Activated naive CD4-positive, alpha-beta T cell treated with anti-CD3 and anti-CD28 coated beads, Interleukin-2, amount 50 U/mL, for 72 hours (primary cell): ENCODE measurements at places on chromosomes 3 and 15.

DNA sequence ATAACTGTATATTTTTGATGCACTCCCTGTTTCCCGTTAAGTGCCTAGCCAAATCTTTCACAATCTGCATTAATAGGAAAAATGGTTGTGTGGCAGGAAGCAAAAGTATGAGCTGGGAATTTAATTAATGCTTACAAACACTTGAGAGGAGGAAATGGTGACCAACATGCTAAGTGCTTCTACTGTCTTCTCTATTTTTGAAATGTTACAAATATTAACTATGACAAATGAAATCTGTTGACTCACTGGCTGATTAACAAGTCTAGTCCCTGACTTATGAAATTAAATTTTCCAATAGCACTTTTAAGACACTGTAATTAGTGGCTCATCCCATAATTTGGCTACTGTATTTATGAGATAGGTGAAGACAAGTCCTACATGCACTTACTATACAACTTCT is 446.9 kb upstream of the DPPA4 start:
- DNase-seq, result no peak

DNA sequence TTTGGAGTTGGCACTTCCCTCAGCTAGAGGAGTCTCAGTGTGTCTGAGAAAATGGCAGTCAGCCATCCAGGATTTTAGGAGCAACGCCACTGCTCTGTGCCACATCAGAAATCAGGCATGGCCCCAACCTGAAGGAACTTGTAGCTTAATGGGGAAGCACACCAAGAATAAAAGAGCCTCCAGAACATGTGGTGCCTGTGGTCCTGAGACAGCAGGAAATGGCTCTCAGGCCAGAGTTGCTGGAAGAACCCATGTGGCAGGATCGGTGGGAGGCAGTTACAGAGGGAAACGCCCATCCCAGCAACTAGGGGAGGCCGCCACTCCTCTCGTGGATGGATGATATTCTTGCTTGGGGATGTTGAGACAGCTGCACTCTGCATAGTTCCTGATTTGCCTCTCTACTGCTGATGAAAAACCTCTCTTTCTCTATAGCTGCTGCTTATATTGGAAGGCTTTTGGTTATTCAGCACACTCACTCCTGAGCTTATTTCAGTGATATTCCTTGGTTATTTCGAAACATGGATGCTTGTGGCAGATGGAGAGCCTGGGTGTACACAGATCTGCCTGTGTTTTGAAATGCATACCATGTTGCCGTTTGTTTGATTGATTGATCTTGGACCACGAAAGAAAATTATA is 52.4 kb downstream of the KLHL25 start:
- no peak for DNase-seq

DNA sequence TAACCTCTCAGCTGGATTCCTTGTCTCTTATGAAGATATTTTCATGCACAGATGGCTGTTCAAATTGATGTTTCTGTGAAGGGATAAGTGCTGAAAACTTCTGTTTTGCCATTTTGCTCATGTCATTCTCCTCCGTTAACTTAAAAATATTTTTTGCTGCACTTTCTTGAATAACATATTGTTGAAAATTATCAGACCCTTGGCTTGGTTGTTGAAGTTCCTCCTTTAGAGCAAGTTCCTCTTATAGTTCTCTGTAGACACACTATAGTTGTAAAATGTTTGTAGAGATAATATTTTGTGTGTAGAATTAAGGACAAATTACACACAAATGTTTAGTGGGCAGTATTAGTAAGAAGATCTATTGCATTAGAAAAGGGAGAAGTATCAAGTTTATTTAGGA is 300.4 kb downstream of the SV2B start:
- DNase-seq, result no peak

GRCh38 chr3:76311941-76312340 is 526.6 kb upstream of the ZNF717 start:
- DNase-seq, result no peak

DNA sequence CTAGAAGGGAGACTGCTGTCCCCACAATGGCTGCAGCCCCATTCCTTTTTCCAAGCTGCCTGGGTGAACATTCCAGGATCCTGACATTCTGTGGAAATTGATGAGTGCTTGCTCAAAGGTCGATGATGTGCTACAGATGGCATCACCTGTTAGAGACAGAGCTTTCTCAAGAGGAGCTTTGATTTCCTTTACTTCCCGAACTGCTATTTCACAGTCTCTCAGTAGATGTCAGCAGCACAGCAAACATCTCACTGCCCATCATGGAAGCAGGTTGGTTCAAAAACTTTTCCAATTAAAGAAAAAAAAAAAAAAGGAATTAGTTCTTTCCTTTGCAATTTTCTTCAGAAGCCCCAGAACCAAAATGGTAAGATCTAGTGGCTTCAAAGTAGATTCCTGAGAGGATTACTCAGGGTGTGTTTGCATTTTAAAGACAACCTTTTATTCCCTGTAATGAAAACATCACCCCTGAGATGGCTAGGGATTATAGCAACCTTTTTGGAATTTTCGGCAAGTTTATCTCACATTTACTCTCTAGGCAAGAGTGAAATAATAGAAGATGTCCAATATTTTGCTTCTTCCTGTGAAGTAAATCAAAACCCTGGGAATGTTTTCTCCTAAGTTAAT is 44.8 kb downstream of the POLR2M start:
- no peak for DNase-seq

DNA sequence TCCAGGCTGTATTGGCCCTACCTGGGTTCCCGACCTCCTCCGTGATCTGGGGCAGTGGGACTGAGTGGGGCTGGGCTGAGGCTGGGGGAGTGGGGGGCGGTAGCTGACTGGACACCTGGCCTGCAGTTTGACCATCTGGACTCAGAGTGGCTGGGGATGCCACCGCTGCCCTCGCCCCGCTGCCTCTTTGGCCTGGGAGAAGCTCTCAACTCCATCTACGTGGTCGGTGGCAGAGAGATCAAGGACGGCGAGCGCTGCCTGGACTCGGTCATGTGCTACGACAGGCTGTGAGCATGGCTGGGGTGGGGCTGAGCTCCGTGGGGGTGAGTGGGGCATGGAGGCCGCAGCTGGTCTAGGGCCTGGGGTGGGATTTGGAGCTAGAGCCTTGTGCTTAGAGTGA is 2.7 kb downstream of the KLHL40 start:
- DNase-seq, result no peak
